Activated naive CD8-positive, alpha-beta T cell treated with anti-CD3 and anti-CD28 coated beads, Interleukin-2, amount 50 U/mL, for 16 hours (primary cell): ENCODE measurements at places on chromosomes 13 and 19.

GRCh38 chr13:95176611-95177259, 124.5 kb downstream of the ABCC4 start:
- no peak for DNase-seq

DNA sequence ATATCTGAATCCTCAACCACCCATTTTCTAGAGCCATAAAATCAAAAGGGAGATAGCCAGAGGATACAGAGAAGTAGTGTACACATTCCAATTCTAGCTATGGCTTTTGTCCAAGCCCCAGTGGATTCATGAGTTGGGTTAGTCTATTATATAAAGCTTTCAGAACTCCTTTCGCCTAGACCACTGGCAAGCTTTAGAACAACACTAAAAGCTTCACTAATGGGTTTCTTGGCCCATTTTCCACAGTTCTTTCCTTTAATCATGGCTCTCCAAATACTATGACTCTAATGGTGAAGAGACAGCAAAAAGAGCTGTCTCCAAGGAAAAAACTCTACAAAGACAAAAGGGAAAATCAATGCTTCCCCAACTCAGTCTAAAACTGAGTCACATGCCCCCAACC, 48.2 kb upstream of the SLITRK5 start:
- DNase-seq: no peak

DNA sequence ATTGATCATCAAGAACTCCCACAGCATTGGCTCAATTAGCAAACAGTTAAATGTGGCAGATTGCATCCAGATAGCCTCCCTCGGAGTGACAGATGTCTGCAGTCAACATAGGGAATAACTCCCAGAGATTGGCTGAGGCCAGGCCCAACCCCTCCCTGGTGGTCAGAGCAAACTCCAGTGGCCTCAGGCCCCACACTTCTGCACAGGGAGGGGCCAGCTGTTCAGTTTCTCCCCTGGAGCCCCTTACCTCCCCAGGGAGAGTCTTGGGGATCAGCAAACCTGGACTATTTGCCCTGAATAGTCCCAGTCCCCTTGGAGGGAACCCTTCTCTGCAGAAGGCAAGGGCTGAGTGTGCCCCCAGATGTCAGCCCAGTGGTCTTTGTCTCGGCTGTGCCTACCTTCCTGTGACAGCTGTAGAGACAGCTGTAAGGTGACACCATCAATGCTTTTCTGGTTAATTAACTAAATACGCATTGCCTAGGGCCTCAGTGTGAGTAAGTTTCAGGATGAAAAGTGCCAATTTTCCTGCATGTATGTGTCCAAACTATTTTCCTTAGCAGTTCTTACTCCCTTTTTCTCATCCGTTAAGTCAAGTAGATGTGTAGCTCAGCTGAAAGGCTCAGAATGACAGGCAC, 102.7 kb upstream of the UQCRFS1 start:
- DNase-seq: no peak

DNA sequence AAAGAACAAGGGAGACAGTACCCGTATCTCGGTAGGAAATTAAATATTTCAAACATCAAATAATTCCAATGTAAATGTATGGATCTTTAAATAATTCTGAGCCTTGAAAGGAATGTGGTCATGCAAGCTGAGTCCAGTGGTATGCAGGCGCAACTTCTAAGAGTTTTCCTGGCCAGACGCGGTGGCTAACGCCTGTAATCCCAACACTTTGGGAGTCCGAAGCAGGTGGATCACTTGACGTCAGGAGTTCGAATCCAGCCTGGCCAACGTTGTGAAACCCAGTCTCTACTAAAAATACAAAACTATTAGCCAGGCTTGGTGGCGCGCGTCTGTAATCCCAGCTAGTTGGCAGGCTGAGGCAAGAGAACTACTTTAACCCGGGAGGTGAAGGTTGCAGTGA, 1.1 kb upstream of the ZNF845 start:
- DNase-seq: no peak

DNA sequence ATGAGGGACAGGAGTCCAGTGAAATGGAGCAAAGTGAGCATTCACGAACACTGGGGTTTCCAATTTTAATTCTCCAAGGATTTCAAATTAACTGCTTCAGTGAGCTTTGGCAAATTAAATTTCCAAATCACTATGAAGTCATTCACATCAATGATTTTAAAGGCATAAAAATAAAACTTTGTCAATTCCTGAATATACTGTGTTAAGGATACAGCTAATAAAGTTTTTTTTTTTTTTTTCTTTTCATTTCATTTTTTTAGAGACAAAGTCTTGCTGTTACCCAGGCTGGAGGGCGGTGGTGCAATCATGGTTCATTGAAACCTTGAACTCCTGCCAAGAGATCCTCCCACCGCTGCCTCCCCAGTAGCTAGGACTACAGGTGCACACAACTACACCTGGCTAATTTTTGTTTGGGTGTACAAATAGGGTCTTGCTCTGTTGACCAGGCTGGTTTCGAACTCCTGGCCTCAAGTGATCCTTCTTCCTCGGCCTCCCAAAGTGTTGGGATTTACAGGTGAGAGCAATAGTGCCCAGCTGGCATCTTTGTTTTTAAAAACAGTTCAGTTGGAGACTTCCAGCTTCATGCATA, 21.9 kb downstream of the RBM26 start:
- no peak for DNase-seq

DNA sequence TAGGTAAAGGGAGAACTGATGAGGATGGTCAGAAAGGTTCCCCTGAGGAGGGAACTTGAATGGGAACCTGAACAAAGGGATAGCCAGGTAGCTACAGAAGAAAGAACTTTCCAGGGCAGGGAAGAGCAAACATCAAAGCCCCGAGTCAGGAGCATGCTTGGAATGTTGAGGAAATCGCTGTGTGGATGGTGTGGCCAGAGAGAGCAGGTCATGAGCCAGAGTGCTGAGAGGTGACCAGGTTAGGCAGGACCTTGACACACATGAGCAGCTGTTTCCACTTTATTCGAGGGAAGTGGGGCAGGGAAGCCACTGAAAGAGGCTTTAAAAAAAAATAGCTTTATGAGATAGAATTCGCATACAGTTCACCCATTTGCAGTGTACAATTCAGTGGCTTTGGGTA, 4.4 kb downstream of the RAB8A start:
- DNase-seq: no peak

GRCh38 chr13:79360095-79360494, 46.0 kb downstream of the RBM26 start:
- DNase-seq: no peak

DNA sequence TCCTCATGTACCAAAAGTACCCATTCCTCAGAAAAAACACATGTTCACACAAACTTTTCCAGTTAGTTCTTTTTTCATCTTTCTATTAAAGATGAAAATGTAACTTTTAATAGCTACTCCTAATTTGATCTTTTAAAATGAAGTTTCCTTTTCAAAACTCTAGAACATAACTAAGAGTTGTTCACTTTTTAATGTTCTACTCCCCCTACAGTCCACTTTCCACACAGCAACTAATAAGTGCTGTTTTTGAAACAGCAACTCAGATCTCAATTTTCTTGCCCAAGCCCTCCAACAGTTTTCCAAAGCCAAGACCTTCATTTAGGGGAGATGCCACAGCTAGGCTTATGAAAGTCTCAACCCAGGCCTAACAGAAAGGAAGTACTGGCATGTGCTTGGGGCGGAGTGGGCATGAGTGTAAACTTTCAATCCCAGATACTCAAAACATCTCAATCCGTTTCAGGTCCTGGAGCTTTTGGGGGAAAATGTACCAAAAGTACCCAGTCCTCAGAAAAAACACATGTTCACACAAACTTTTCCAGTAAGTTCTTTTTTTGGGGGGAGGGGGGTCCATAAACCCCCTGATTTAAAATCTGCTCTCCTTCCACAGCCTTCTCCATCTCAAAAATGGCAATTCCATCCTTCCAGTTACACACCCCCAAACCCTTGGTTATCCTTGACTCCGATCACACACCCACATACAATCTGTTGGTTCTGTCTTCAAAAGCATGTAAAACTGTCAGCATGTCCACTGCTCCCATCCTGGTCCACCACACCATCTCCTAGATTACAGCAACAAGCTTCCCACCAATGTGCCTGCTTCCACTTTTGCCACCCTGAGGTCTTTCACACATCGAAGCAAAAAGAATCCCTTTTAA, 2.0 kb downstream of the FBL start:
- DNase-seq: no peak

DNA sequence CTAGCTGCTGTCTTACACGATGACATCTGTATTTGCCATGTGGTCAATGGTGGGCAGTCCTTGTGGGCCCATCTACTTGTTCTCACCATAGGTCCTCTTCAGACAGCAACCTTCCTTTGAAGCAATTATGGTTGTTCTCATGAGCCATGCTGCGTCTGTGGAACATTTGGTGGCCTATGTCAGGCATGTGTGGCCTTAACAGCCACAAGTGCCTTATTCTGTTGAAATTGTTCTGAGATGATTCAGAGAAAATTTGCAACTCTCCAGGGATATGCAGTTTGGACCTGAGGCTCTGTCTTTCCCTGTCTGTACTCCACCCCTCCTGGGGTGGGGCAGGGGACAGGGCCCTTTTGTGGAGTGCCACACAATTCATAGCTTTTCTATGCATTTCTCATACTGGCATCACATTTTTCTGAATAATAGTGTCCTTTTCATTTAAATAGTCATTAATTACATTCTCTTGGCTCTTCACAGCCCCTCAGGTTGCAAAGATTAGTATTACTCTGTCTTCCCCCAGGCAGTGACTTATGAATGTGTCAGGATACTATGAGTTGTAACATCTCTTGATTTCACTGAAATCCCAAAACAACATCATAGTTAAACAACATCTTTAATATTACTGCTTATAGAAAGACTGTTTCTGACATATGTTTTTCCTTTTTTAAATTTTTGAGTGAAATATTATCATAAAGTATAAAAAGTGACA, 102.1 kb downstream of the ITGBL1 start:
- DNase-seq: no peak

DNA sequence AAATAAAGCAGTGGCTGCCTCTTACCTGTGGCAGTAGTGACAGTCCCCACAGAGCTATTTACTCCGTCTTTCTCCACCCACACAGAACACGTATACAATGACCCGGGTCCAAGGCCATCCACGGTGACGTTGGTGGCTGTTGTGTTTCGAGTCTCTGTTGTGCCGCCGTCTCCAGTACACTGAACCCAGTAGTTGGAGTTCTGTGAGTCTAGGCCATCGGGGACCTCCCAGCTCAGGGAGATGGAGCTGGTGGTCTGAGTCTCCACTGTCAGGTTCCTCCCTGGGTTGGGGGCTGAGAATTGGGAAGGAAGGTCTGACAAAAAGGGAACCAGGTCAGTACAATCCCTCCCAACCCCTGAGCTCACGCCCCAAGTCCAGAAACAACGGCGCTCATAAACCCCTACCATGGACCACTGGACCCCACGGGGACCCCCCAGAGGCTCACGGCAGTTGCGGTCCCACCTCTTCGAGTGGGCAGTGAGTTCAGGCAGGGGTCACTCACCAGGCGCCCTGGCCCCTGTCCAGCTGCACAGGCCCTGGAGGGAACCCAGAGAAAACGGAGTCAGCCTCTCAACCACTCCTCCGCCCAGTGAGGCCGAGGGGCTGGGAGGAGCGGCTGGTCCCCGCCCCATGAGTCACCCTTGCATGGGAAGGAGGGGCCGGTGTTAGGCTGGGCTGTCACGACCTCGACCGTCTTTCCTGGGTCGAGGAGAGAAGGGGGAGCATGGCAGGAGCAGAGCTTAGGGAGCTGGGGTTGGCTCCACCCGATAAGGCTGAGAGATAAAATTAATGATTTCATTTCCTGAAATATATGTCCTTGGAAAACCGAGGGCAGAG, 2.4 kb downstream of the PTPRH start:
- DNase-seq: no peak

DNA sequence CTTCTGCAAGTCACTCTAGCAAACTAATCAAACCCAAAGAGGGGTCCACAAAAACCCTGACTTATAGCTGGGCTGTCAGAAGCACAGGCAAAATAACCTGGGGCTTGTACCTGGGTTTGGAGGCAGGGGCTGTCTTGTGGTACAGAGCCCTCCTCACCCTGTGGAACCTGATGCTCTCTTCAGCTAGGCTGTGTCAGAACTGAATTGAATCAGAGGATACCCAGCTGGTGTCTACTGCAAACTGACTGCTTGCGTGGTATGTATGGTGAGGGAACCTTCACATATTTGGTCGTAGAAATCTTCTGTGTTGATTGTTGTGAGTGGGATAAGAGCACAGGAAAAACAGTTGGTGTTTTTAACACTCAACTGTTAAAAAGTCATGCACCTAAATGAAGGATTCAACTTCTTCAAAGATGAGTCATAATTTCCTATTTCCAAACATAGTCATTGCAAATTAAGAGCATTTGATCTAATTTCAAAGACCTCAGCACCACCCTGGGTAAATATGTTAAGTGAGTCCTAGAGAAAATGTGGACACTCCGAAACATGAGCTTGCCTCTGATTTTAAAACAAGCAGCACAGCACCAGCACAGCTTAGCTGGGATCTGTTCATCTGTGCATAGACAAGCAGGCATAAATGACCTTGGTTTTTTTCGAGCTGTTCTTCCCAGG, 840.2 kb downstream of the UQCRFS1 start:
- no peak for DNase-seq

GRCh38 chr13:50222569-50223332, 207.5 kb downstream of the KCNRG start:
- no peak for DNase-seq

DNA sequence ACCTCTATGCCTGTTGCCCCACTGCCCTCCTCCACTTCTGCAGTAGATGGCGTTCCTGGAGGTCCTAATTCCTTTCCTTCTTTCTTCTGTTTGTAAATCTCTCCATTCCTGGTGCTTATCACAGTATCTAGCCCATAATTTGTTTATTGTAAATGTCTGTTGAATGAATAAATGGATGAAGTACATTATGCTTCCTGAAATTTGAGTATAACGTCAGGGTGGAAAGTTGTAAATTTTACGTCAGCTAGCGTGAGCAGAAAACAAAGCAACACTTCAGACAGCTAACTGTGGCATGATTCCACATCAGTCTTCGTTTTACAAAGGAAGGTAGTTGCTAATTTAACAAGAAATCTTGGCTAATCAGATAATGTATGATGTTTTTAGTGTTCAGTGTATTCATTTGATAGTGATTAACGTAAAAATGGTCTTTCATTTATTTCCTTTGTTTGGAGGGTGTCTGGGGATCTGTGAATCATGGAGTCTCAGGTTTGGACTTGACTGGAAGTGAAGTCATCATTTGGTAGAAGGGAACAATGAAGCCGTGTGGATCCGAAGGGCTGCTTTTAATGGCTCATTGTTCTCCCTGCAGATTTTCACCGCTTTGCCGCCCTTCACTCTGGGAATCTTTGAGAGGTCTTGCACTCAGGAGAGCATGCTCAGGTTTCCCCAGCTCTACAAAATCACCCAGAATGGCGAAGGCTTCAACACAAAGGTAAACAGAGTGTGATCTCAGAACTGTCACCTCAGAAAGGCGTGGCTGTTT, 215.1 kb downstream of the SHISA2 start:
- DNase-seq: no peak

- no peak for DNase-seq
Observed at GRCh38 chr19:47406711-47407416, 12.5 kb downstream of the MEIS3 start.

GRCh38 chr13:94122300-94122915, 357.1 kb downstream of the DCT start:
- no peak for DNase-seq
